Urinary bladder (tissue), 4 donors: ENCODE measurements at places on chromosomes 12 and 14.

- DNase-seq, result no peak
Measured at GRCh38 chr14:49461529-49462401, 124.4 kb downstream of the RPS29 start.

GRCh38 chr12:124480469-124481256 lies 86.7 kb downstream of the NCOR2 start:
- no peak for DNase-seq

- DNase-seq, result no peak
Measured at GRCh38 chr14:92846162-92846897, 52.2 kb downstream of the GOLGA5 start.

- no peak for DNase-seq
Measured at GRCh38 chr14:96629558-96630222, 127.5 kb downstream of the PAPOLA start.

- DNase-seq, result no peak
Measured at GRCh38 chr14:63638493-63638892, 3.2 kb downstream of the WDR89 start.

- DNase-seq, result no peak
Measured at GRCh38 chr12:75209812-75210138, at the start of gene KCNC2. TSS of gene KCNC2 (minus strand) at chr12:75209839.

DNA sequence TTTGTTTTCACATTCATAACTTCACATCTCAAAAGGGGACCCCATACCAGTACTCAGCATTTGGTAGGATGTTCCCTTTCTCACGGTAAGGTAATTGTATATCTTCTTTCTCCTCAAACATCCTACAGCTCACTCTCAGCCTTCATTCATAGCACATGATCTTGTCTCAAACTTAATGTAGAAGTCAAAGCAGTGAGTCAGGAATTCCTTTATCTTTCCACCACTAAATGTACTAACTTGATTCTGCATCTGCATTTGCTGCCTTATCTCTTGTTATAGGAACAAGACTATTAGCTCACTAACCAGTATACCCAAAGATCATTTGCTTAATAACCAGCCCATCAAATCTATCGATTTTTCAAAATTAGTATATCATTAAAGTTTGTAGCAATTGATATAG lies 22.9 kb downstream of the CPSF2 start:
- no peak for DNase-seq

GRCh38 chr14:65438266-65438933 lies 25.9 kb downstream of the FUT8 start:
- DNase-seq, result no peak

- no peak for DNase-seq
Measured at GRCh38 chr14:105418269-105419194, 1.1 kb upstream of the MTA1 start.

- DNase-seq, result no peak
Measured at GRCh38 chr14:69663300-69663643, 51.9 kb downstream of the SUSD6 start.
